NB4 (cell line): ENCODE measurements at places on chromosomes 12 and 14.

DNA sequence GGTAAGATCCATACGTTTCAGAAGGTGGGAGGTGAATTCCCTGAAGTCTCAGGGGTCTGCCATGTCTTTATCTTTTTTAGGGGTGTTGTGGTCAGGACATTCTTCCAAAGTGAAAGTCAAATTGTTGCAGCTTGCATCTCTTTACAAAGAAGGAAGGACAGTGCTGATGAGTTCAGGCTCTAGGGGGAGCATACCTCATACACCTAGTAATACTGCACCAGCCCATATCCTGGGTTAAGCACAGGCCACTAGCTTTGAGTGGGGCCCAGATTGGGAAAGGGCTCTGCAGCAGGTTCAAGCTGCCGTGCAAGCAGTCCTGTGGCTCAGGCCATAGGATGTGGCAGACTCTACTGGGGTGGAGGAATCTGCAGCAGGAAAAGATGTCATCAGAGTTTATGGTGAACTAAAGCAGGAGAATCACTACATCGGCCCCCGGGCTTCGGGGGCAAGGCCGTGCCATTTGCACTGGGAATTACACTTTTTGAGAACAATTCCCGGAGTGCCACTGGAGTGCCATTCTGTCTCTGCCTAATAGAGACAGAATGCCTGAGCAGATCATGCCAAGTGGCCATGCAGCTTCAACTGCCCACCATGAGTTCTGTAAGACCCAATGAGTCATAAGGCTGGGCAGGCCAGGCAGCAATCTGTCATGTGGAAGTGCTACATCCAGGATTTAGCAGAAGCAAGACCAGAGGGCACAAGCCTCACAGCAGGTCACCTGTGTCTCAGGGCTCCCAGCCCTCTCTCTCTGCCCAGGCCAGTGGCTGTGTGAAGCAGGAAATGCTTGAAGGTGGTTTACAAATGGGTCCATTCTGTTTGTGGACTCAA is 32.3 kb downstream of the DIO3 start:
- no peak for DNase-seq

DNA sequence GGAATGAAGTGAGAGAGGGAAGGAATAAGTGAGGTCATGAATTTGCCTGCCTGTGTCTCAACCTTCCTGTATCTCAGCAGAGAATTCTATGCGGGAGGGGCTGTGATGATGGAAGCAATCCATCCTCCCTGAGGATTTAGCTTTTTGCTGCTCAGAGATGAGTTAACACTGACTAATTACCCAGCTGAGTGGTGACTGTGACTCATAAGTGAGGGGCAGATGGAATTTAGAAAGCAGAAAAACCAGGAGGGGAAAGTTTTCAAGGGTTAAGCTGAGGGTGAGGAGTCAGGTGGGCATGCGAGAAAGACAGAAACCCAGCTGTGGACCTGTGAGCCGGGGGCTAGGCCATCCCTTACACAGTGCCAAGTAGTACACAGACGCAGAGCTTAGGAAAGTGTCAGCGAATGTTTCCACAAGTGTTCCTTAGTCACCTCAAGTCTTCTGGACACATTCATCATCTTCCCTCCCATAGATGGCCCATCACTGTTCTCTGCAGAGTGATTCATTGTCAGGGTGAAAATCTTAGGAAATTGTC is 277.9 kb downstream of the IPO8 start:
- DNase-seq: no peak

DNA sequence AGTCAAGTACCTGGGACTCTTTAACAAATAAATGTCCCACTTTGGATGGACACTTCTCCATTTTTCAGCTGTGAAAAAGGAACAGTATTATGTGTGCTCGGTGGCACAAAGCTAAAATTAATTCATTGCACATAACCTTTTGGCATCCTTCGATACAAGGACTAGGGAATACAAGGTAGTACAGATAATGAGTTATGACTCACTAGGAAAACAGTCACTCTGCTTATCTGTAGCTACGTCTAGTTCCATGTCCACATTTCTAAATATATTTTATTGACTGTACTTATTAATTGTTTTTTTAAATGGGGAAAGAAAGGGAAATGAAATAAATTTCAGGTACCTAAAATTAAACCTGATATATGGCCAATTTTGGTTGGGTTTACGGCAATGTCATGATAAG is 35.2 kb upstream of the RIC8B start:
- no peak for DNase-seq

GRCh38 chr12:29945904-29946303 is 162.2 kb upstream of the TMTC1 start:
- DNase-seq: no peak

DNA sequence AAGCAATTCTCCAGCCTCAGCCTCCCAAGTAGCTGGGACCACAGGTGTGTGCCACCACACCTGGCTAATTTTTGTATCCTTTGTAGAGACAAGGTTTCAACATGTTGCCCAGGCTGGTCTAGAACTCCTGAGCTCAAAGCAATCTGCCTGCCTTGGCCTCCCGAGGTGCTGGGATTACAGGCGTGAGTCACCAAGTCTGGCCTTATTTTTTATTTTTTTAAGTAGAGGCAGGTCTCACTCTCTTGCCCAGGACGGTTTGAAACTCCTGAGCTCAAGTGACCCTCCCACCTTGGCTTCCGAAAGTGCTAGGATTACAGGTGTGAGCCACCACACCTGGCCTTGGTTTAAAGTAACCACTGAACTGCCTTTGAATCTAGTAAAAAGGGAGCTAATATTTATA is 56.8 kb downstream of the SPPL3 start:
- no peak for DNase-seq

GRCh38 chr14:68816943-68817430 is 24.1 kb upstream of the ZFP36L1 start:
- no peak for DNase-seq

GRCh38 chr14:22449600-22449905 is 139.5 kb downstream of the DAD1 start:
- no peak for DNase-seq

DNA sequence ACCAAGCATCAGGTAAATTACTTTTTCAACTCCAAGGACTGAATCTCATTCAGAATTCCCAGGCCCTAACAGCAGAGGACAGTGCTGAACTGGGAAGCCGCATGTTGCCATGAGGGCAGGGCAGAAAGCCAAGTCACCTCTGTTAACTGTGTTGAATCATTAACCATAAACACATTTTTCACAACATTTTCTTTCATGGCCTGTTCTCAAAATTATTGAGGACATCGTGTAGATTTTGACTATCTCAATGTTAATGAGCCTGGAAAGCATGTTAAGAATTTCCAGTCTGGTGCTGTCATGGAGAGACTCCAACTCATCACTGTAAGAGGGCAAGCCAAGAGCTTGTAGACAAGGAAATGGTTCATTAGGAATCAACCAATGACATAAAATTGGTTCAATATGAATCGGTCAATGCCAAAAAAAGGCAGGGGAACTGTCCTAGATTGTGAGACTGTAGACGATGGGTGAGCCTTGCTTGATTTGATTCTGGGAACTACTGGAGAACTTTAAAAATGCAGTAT is 33.7 kb downstream of the CPM start:
- no peak for DNase-seq
